T-helper 2 cell treated with Interferon-gamma antibody and Interleukin-4, amounts not matched to agents 5 μg/mL and 100 μg/mL, for 36 hours (primary cell): ENCODE measurements at places on chromosomes 5 and 9.

- no peak for DNase-seq
Measured at GRCh38 chr5:96004754-96005153, 43.1 kb upstream of the ELL2 start.

GRCh38 chr5:124669956-124670721, 76.3 kb downstream of the ZNF608 start:
- DNase-seq = no peak

DNA sequence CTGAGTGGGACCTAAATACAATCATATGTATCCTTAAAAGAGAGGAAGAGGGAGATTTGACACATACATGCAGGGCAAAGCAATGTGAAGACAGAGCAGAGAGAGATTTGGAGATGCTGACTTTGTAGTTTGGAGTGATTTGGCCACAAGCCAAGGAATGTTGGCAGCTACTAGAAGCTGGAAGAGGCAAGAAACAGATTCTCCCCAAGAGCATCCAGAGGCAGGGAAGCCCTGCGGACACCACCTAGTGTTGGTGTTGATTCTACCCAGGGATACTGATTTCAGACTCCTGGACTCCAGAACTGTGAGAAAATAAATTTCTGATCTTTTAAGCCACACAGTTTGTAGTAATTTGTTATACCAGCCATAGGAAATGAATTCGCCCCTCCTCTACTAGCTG, 64.9 kb upstream of the OSMR start:
- no peak for DNase-seq

- DNase-seq = no peak
Measured at GRCh38 chr9:91208419-91208745, 153.3 kb downstream of the AUH start.

DNA sequence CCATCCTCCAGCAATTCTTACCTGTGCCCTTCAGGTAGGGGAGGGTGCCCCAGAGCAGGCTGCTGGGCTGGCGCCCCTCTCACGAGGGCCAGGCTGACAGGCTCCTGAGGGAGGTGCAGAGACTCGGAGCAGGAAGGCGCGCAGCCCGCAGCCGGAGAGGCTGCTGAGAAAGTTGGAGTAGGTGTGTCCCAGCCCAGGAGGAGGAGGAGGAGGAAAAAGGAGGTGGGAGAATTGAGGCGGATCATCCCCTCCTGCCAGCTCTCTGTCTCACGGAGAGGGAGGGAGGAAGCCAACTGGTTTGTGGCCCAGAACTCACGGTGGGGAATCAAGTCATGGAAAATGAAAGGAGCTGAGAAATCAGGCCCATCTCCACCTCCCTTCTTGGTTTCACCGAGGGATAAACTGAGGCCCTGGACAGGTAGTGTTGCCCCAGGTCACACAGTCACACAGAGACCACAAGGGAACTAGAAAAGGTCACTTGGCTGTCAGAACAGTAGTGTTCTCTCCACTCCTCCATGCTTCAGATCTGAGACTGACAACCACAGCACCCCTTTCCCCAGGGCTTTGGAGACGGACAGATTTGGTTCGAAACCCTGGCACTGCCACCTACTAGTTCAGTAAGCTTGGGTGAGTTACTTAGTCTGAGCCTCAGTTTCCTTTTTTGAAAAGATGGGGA, at the start of gene FAT2:
Gene FAT2 (minus strand): TSS at position 188 of the 676 bp plus-strand sequence. CDS start 22,400 bp downstream, outside the sequence.
- DNase-seq = no peak

DNA sequence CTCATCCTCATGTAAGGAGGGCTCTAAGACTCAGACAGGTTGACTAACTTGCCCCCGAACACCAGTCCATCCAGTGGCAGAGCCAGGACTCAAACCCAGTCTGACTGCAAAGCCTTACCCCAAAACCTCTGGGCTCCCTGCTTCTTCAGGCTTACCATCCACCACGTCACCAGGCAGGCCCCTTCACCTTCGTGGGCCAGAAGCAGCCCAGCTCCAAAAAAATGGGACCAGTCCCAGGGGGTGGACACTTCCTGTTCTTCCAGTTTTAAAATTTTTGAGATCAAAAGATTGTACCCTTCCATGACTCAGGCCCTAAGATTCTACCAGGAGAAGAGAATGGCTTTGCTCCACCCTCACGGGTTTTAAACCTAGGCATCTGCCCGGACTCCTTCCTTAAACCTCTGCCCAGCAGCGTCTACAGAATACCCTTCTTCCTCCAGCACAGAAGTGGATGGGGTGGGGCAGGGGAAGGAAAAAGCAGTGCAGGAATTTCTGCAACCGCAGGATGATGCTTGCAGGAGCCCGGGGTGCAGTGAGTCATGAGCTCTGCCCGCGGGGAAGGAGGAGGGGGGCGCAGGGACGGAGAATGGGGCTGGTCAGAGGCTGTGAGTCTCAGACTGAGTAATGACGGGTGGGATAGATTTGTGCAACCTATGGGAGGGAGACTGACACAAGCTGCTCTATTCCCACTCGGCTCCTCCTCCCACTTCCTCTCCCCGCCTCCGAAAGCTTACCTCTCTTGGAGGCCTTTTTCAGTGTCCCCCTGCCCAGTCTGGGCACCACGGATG, 50.4 kb upstream of the STXBP1 start:
- peak; percentile 20 for DNase-seq

DNA sequence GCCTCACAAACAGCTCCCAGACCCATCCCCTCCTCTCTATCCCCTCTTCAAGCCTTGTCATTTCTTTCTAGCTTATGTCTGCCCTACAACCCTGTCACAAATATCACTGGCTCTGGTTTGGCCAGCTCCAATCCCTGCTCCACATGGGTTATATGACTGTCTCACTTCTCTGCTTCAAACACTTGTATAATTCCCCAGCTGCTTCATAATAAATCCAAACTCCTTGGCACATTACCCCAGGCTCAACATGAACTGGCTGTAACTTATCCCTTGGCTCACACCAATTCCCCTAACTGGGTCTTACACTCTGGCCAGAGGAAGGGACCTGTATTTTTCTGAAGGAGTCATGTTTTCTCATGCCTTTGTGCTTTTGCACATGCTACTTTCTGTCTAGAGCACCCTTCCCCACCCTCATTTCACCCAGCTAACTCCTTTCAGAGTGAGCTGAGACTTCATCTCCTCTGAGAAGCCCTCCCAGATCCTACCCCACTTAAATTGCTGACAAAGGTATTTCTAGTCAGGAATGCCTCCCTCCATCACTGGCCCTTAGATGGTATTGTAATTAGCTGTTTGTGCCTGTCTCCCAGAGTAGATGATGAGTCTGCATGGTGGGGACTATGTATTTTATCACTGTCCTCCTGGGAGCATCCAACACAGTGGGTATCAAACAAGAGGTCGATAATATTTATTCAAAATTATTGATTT, 5.3 kb downstream of the PRXL2C start:
- DNase-seq = no peak

GRCh38 chr5:35115920-35116319, 68.2 kb upstream of the AGXT2 start:
- DNase-seq = no peak

GRCh38 chr9:26458054-26458453, 434.5 kb downstream of the CAAP1 start:
- no peak for DNase-seq

- DNase-seq = no peak
Measured at GRCh38 chr5:14322437-14323187, 179.5 kb downstream of the TRIO start.

GRCh38 chr5:57676222-57677098, 193.8 kb upstream of the ACTBL2 start:
- no peak for DNase-seq

DNA sequence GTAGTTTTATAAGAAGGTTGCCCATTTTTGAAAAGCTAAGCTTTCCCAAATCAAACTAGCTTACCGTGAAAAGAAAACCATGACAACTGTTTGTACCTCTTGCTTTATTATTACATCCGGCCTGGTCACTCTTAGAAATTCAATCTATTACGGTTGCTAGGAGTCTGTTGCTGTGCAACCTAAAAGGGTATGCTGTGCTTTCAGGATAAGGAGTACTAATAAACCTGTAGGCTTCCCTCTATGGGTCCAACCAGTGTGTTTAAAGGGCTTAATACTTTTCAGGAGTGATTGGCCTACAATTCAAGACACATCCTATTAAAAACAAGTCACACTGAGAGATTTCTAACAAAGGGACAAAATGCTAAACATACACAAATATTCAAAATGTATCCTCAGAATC, 27.1 kb downstream of the RFX3 start:
- no peak for DNase-seq

DNA sequence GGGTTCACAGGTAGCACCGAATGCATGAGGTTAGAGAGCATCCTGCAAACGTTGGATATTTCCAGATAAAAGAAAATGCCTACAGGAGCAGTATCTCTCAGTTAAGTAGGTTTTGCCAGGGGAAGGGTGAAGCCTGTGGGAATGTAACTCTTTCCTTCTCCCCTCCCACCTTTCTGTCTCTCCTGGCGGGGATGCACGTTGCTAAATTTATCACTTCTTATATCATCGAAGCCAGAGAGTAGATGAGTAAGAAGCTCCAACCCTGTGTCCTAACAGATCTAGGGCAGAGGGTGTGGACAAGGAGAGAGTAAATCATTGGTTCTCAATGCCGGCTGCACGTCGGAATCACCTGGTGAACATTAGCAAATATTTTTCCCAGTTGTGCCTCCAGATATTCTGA, 457.5 kb downstream of the ENC1 start:
- DNase-seq = no peak

DNA sequence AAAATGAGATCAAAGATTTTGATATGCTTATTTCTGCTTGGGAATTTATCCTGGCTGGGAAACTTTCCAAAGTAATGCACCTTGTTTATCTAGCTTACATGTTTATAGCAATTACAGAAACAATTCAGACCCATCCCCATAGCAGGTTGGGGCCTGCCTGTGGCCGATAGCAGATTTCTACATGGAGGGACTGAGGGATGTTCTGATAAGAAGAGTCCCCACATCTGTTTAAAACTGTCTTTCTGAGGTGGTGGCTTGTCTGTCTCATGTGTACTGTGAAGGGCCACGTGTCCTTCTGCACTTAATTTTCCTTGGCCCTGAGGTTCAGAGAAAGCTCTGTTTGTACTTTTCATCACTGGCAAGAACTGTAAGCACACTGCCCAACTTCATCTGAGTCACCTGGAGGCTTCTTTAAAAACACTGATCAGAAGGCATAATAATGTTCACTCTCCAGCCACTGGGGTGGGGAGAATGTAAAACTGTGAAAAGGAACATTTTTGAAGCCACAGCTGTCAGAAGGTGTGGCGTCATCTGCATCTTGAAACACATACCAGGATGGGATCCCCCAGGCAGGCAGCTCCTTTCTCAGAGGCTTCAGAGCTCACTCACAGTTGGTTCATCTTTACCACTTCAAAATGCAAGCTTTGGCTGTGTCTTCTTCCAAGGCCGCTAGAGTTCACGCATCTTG, 80.3 kb downstream of the MAP1B start:
- DNase-seq = no peak

- DNase-seq = no peak
Measured at GRCh38 chr5:17070647-17071046, 134.6 kb upstream of the MYO10 start.

- DNase-seq = no peak
Measured at GRCh38 chr5:136149891-136150290, 17.2 kb downstream of the SMAD5 start.

- no peak for DNase-seq
Measured at GRCh38 chr5:15023846-15024245, 152.3 kb upstream of the ANKH start.

GRCh38 chr5:14286007-14286406, 142.9 kb downstream of the TRIO start:
- DNase-seq = no peak

DNA sequence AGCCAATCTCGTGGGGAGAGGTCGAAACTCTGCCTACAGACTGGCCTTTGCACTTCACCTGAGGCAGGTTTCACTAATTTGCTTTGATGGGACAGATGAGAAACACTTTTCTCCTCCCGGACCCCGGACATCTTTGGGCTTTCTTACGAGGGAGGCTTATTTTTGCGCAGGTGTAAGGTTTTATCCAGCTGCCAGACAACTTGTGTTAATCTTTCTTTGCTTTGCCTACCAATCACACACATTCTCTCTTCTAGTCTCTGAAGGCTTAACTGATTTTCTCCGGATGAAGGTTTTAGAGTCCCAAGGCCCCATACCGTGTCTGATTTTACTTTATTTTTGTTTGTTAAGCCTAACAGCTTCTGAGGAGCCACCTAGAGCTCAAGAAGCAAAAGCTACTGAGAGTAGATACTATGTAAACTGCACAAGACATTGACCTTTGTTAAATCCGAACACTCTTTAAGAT, 436 bp upstream of the EMB start:
- no peak for DNase-seq

DNA sequence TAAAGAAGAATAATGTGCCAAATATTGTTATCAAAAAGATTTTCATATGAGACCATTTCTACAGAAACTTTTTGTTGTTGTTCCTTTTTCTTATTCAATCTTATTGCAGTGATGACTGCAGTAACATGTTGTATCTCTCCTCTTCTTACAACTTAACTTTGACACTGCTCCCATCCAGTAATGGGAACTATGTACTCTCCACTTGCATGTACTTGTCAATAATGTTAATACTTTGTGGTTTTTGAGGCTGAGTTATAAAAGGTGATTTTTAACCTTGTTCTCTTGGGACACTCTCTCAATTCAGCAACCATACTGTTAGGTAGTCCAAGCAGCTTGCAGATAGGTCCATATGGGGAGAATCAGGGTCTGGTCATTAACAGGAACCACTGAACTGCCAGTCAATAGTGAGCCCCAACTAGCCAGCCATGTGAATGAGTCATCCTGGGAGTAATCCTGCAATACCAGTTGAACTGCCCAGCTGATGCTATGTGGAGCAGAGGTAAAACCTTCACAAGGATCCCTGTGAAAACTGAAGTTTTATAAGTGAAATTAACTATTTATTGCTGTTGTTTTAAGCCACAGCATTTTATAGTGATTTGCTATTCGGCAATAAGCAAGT, 199.6 kb upstream of the DAB2 start:
- no peak for DNase-seq

- no peak for DNase-seq
Measured at GRCh38 chr5:97943036-97943435, 760.0 kb upstream of the RIOK2 start.

- no peak for DNase-seq
Measured at GRCh38 chr5:161498531-161498930, 48.0 kb downstream of the GABRB2 start.
